Sigmoid colon (tissue), 7 donors: ENCODE measurements at places on chromosomes 1 and 21. TPM values are rescaled to one million over a fixed set of nuclear protein-coding genes. Genes with fewer than 3 reads are reported as not detected.
A peak's percentile ranks its signal among the peaks of the same experiment; 100 is the strongest.

DNA sequence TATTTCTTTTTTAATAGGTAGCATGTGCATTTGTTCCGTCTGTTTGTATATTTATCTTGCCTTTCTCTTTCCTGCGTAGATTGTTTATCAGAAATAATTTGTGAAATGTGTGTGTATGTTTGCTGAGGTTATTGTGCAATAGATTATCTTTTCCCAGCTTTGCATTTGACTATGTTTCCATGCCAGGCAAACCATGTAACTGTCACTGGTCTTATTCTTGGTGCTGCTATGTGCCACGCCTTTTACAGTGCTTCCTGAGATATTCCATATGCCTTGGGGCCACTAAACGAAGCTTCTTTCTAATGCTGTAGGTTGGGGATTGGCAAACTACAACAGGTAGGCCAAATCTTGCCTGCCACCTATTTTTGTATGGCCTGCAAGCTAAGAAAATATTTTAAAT lies 598.8 kb downstream of the PLPP3 start:
- no peaks in the 10 kb centered on the region for H3K36me3 ChIP-seq
- no peaks in the 10 kb centered on the region for H3K27me3 ChIP-seq
- H3K4me3 ChIP-seq = no peak overlapping the region
- no peaks in the 10 kb centered on the region for H3K4me1 ChIP-seq

GRCh38 chr1:99347041-99347684 lies 82.9 kb downstream of the PLPPR4 start:
- H3K27ac ChIP-seq = no peak overlapping the region
- no peaks in the 10 kb centered on the region for H3K36me3 ChIP-seq
- no peaks in the 10 kb centered on the region for H3K4me1 ChIP-seq
- H3K27me3 ChIP-seq = no peaks in the 10 kb centered on the region
- no peak overlapping the region for H3K4me3 ChIP-seq
- no peak for DNase-seq

DNA sequence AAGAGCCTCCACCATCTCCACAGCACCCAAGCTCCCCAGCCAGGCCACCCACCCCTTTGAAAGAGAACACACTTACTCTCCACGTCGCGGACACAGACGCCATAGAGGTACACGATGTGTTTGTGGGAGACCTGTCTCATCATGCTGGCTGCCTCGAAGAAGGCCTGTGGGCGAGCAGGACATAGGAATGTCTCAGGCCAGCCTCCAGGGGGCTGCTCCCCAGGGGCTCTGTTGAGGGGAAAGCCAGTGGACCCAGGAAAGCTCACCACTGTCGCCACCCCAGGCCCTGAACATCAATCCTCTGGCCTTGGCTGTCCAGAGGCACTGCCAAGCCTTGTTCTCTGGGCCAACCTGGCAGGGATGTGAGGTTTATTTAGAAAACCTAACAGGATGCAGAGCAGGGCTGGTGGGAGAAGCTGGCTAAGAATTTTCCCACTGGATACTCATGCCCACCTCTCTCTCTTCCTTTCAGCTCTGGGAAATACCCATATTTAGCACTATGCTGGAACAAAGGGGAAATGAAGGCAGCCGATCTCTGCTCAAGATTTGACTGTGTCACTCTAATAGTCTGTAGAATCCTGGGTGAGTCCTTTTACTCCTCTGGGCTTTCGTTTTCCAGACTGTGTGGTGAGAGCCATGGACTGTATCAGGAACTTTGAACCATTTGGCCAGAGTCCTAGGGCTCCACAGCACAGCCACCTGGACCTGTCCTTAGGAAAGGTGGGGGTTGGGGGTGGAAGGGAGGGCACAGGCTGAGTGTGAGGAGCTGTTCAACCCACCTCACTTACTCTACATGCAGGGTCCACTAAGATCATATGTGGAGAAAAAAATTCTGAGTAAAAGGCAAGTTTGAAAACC lies 101.9 kb downstream of the RAVER2 start:
- H3K27me3 ChIP-seq = no peaks in the 10 kb centered on the region
- H3K4me1 ChIP-seq = no peaks in the 10 kb centered on the region
- no peak overlapping the region for H3K27ac ChIP-seq

DNA sequence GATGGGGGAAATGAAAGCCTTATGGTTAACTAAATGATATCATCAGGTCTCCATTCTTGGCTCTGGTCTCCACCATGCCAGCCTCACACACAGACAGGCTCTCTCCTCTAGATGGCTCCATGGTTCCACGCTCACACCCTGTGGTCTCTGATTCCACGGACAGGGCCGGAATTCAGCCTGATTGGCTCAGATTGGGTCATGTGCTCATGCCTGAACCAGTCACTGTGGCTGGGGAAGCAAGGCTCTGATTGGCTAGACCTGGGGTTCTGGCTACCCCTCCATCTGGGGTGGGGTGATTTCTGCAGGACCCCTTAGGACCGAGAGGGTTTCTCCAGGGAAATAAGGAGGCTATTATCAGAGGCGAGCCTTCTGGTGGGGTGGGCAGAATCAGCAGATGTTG lies 277.0 kb downstream of the PTPRU start:
- H3K27ac ChIP-seq = no peak overlapping the region
- no peaks in the 10 kb centered on the region for H3K4me1 ChIP-seq
- no peak overlapping the region for H3K4me3 ChIP-seq
- H3K36me3 ChIP-seq = no peaks in the 10 kb centered on the region
- no peaks in the 10 kb centered on the region for H3K27me3 ChIP-seq
- no peak for DNase-seq

GRCh38 chr1:183048087-183049085 lies 25.2 kb downstream of the LAMC1 start:
- H3K4me3 ChIP-seq = no peak overlapping the region
- H3K27me3 ChIP-seq = no peaks in the 10 kb centered on the region
- DNase-seq = no peak
- H3K36me3 ChIP-seq = no peaks in the 10 kb centered on the region
- peak overlapping the region; percentile 72 for H3K27ac ChIP-seq
- peaks cover 81% of the 10 kb centered on the region for H3K4me1 ChIP-seq

GRCh38 chr1:171346881-171347280 lies 32.9 kb downstream of the FMO4 start:
- H3K27ac ChIP-seq = no peak overlapping the region
- no peak for DNase-seq
- no peaks in the 10 kb centered on the region for H3K27me3 ChIP-seq
- no peak overlapping the region for H3K4me3 ChIP-seq
- H3K36me3 ChIP-seq = no peaks in the 10 kb centered on the region
- H3K4me1 ChIP-seq = no peaks in the 10 kb centered on the region

GRCh38 chr1:59323879-59324278 lies 27.0 kb downstream of the FGGY start:
- no peaks in the 10 kb centered on the region for H3K36me3 ChIP-seq
- no peak for DNase-seq
- no peaks in the 10 kb centered on the region for H3K27me3 ChIP-seq
- no peak overlapping the region for H3K4me3 ChIP-seq
- H3K4me1 ChIP-seq = peaks cover under 1% of the 10 kb centered on the region
- H3K27ac ChIP-seq = no peak overlapping the region

- H3K4me1 ChIP-seq = peaks cover 34% of the 10 kb centered on the region
- H3K36me3 ChIP-seq = no peaks in the 10 kb centered on the region
- H3K27ac ChIP-seq = peak overlapping the region; percentile 51
- no peak overlapping the region for H3K4me3 ChIP-seq
These were observed 505.2 kb downstream of the SMYD3 start for GRCh38 chr1:246001837-246002230.

- no peak for DNase-seq
- H3K36me3 ChIP-seq = no peaks in the 10 kb centered on the region
- no peak overlapping the region for H3K27ac ChIP-seq
- H3K4me3 ChIP-seq = no peak overlapping the region
- H3K4me1 ChIP-seq = no peaks in the 10 kb centered on the region
These were observed 86.5 kb downstream of the LACTBL1 start for GRCh38 chr1:22886211-22886610.

- peak; percentile 94 for DNase-seq
- H3K27ac ChIP-seq = peak within 1 kb of the TSS; percentile 84
- H3K4me1 ChIP-seq = peaks cover 37% of the 10 kb centered on the region
- H3K27me3 ChIP-seq = no peaks in the 10 kb centered on the region
These were observed at the start of gene URB1 for GRCh38 chr21:32392880-32393676. Gene URB1, minus strand, starts transcription at chr21:32393012. Its CDS starts 102 bp downstream, at chr21:32392910.

DNA sequence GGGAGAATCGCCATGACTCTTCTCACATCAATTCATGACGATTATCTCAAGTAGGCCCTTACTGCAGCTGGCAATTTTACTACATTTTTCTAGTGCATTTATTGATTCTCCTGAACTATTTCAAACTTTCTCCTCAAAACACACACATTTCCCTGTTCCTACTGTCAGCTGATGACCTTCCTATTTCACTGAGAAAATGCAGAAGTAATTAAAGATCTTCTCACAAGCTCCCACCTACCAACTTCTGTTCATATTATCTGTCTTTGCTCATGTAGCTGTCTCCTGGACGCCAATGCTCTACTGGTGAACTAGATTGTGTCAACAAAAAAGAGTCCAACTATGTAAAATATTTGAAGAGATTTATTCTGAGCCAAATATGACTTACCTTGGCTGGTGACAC lies 36.4 kb upstream of the FASLG start:
- no peak overlapping the region for H3K27ac ChIP-seq
- H3K36me3 ChIP-seq = no peaks in the 10 kb centered on the region
- H3K4me1 ChIP-seq = no peaks in the 10 kb centered on the region
- no peak overlapping the region for H3K4me3 ChIP-seq

DNA sequence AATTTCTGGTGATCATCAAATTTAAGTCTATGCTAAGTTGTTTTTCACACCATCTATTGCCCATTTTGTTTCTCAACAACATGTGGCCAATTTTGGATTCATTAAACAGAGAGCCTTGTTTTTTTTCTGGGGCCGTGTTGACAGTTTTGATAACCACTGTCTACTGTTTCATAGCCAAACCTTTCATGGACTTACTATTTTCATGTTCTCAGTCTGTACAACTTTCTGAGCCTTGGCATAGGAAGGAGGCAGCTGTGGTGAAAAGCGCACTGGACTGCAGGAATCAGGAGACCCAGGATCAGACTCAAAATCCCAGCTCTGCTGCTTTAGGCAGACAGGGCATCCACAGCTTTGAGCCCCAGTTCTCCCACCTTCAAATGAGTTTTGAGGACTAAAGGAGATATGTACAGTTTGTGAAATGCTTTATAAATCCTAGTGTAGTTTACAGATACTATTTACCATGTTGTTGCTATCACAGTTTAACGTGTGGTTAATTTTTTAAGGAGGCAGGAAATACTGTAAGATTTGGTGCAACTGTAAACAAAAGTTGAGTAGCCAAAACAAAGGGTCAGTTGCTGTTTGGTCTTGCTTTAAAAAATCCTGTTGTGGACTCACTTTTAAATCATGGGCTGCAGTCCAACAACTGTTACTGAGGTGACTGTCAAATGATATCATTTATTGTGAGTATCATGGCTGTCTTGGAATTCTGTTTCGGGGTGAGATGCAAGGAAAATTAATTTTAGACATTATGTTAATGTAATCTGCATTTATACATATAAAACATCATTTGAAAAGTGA lies 2.9 kb downstream of the MACO1 start:
- H3K4me1 ChIP-seq = peaks cover 59% of the 10 kb centered on the region
- no peak overlapping the region for H3K4me3 ChIP-seq
- peak overlapping the region; percentile 97 for H3K27ac ChIP-seq
- no peaks in the 10 kb centered on the region for H3K27me3 ChIP-seq
- no peaks in the 10 kb centered on the region for H3K36me3 ChIP-seq

GRCh38 chr1:2135441-2135841 lies 59.1 kb downstream of the FAAP20 start:
- no peaks in the 10 kb centered on the region for H3K27me3 ChIP-seq
- no peaks in the 10 kb centered on the region for H3K36me3 ChIP-seq
- H3K4me3 ChIP-seq = no peak overlapping the region
- H3K27ac ChIP-seq = peak overlapping the region; percentile 92

GRCh38 chr1:208559597-208560329 lies 315.6 kb upstream of the PLXNA2 start:
- DNase-seq = no peak
- no peaks in the 10 kb centered on the region for H3K27me3 ChIP-seq
- no peaks in the 10 kb centered on the region for H3K36me3 ChIP-seq
- no peak overlapping the region for H3K27ac ChIP-seq

DNA sequence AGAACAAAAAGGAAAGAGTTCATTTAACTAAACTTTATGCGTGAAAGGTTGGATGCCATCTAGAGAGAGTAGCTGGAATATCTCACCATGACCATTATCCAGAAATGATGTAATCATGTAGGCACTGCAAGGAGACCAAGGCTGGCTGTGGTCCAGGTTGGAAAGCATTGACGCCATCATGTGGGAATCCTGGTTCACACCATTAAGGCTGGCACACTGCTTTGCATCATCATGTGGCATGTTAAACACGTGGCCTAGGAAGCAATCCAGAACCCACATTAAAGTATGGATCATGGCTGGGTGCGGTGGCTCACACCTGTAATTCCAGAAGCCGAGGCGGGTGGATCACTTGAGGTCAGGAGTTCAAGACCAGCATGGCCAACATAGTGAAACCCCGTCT lies 4.3 kb downstream of the ADAMTS1 start:
- H3K27me3 ChIP-seq = no peaks in the 10 kb centered on the region
- H3K4me1 ChIP-seq = peaks cover 52% of the 10 kb centered on the region
- no peak overlapping the region for H3K4me3 ChIP-seq
- H3K27ac ChIP-seq = peak overlapping the region; percentile 92
- peaks cover 28% of the 10 kb centered on the region for H3K36me3 ChIP-seq

DNA sequence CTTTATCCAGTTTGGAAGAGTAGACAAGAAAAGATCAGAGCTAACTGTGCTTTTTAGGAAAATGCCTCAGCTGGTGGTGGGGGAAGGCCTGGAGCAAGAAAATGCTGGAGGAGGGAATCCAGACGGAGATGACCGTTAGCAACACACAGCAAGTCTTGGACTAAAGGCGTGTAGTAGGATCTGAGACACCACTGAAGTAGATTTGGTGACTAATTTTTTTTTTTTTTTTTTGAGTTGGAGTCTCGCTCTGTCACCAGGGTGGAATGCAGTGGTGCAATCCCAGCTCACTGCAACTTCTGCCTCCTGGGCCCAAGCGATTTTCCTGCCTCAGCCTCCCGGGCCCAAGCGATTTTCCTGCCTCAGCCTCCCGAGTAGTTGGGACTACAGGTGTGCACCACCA lies 41.2 kb downstream of the LPAR3 start:
- H3K4me3 ChIP-seq = no peak overlapping the region
- DNase-seq = no peak
- H3K36me3 ChIP-seq = no peaks in the 10 kb centered on the region
- H3K27ac ChIP-seq = no peak overlapping the region
- H3K4me1 ChIP-seq = no peaks in the 10 kb centered on the region

DNA sequence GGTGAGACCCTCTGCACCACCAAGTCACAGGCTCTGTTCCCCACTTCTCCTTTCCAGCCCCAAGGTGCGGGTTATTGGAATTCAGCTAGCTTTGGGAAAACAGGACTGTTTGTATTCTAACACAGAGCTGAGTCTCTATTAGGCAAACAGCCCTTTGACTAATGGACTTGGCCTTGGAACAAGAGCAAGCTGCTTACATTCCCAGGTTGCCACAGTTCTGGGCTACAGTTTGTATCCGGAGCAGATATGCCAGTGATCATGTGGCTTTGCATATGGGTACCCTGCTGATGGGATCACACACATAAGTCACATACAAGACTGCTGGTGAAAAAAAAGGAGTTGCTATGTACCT lies 110.5 kb upstream of the COA6 start:
- no peak overlapping the region for H3K4me3 ChIP-seq
- H3K36me3 ChIP-seq = no peaks in the 10 kb centered on the region
- no peak for DNase-seq

- no peak for DNase-seq
- H3K27ac ChIP-seq = no peak overlapping the region
- H3K27me3 ChIP-seq = no peaks in the 10 kb centered on the region
- peaks cover 19% of the 10 kb centered on the region for H3K4me1 ChIP-seq
- no peak overlapping the region for H3K4me3 ChIP-seq
- H3K36me3 ChIP-seq = no peaks in the 10 kb centered on the region
These were observed 245.3 kb upstream of the RUNX1 start for GRCh38 chr21:35294231-35294898.

The ADAM30 gene
- not detected for total RNA-seq

The OR2T2 gene
- not detected for total RNA-seq

The LCE3D gene
- not detected for total RNA-seq

The TNFRSF8 gene
- total RNA-seq = 1.1 TPM

The MYBPH gene
- not detected for total RNA-seq

The S100A7A gene
- total RNA-seq = not detected

The COL18A1 gene
- total RNA-seq = 102 TPM

The TEX35 gene
- not detected for total RNA-seq
